ENCODE measurements at places on chromosomes 7 and 10. TPM values are rescaled to one million over a fixed set of nuclear protein-coding genes. Genes with fewer than 3 reads are reported as not detected.

- DNase-seq = no peak
Observed at GRCh38 chr7:116569737-116570136, 44.9 kb downstream of the CAV1 start.

DNA sequence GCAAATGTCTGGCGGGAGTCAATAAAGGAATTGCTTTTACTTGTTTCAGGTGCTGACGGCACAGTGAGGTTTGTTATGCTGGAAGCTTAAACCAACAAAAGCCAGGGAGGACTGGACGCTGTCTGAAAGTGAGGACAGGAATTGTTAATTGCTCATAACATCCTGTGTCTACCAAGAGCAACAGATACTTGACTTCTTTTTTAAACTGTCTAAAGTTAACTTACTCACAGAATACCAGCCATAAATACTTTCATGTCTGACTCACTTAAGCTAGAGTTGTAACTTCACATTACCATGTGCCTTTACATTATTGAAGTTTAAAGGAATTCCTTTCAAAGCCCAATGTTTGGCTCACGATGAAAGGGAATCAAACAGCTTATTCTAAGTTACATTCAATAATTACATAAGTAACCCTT lies 252.7 kb upstream of the SHH start:
- DNase-seq = peak; percentile 4

DNA sequence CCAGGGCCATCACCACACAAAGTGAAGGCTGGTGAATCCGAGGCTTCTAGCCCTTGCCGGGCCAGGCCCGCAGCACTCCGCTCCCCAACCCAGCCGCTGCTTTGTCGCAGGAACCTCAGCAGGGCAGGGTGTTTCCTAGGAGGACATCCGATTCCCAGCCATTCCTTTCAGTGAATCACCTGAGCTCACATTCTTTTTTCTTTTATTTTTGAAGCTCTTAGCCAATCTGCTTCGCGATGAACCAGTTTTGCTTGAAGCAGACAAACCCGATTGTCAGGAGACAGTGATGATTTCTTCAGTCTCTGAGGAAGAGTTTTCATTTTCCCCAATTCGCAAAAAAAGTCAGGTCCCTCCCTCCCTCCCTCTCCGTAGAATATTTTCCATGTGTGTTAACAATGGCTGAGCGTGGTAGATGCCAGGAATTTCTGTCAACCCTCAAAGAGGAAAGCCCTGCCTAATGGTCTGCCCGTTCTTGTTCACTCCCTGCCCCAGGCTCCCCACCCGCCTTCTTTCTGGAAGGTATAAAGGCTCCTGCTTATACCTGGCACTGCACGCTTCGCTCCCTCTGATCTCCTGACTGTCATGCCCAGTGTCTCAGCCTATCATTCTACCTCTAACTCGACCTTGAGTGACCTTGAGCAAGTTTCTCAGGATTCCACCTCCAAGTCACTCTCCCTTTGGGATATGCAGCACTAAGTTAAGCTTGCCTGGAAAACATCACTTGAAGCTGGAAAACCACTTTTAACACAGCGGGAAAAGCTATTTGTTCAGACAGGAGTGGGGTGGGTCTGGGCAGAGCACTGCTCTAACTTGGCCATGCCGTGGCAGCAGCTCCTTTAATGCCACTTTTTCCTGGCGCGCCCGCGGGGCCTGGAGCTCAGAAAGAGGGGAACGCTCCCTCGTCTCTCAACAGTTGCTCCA lies 35.1 kb downstream of the EGFR start:
- DNase-seq = no peak

DNA sequence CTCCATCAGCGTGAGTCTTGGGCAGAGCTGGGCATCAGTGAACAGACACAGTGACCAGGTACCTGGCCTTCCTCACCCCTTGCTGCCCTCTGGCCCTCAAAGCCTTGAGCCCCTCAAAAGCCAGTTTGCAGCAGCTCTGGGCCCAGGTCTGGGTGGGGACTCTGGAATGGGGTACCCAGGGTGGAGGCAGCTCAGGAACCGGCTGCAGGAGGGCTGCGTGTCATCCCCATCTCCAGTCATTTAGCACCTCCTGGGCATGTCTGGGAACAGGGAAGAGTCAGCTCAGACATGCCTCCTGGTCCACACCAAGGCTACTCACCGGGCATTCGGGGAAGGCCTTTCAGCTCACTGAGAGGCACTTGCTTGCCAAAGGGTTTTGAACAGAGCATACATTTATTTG lies 503.3 kb downstream of the TCERG1L start:
- no peak for DNase-seq

GRCh38 chr7:131620673-131621609 lies 64.5 kb upstream of the PODXL start:
- no peak for DNase-seq

DNA sequence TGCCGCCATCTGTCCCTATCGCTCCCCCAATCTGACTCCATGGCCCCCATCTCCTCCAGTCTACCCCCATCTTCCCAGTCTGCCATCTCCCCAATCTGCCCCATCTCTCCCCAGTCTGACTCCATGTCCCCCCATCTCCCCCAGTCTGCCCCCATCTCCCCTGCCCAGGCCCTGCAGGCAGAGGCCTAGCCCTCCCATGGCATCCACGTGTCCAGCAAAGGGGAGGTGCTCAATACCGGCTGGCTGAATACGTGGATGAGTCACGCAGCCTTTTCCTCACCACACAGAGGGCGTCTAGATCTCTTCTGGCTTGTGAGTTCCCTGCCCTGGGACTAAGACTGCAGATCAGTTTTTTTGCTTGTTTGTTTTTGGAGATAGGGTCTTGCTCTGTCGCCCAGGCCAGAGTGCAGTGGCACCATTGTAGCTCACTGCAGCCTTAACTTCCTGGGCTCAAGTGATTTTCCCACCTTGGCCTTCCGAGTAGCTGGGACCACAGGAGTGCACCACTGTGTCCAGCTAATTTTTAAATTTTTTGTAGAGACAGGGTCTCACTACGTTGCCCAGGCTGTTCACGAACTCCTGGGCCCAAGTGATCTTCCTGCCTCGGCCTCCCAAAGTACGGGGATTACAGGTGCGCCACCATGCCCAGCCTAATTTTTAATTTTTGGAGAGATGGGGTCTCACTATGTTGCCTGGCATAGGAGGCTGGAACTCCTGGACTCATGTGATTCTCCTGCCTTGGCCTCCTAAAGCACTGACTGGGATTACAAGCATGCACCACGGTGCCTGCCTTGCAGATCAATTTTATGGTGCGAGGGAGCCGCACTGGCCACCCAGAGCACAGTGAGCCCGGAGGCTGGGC lies 15.3 kb upstream of the GPR146 start:
- peak; percentile 80 for DNase-seq

RBP3 gene
- not detected for total RNA-seq

GPRIN2 gene
- total RNA-seq = 1.2 TPM

SUN3 gene
- total RNA-seq = not detected
